ENCODE measurements at places on chromosomes 6 and 20.
A peak's percentile ranks its signal among the peaks of the same experiment; 100 is the strongest.

DNA sequence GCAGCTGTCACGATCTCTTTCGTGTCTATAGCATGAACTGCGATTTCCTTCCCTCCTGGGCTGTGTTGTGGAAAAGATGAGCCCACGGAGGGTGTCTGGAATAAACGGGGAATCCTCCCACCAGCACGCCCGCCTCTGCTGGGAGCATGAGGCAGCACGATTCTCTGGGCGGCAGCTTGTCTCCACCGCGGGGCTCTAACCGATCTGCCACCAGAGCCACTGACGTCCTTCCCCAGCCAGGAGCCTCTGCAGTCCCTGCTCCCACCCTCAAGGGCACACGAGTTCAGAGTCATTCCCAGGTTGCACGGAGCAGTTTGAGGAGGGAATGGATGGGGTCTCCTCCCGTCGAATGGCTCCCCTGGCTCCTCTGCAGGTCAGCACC lies 197.6 kb downstream of the DLL1 start:
- no peak for DNase-seq

DNA sequence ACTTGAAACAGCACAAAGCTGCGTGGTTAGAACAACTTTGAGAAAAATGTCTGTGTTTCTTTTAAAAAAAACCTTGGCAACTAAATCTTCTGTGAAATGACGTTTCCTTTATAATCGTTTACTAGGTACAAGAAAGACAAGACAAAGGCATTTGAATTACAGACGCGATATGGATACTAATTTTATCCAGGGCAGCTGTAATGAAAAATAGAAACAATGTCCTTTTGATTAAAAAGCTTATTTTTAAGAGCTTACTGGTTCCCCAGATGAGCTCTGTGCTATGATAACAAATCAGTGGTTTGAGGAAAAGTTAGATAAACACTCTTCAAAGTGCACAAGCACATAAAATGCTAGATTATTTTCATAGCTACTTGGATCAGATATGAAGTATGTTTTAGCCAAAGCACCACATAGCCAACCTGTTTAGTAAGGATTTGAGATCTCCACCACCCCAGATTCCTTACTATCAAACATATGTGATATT lies 1.6 kb upstream of the SYNCRIP start:
- no peak for DNase-seq

DNA sequence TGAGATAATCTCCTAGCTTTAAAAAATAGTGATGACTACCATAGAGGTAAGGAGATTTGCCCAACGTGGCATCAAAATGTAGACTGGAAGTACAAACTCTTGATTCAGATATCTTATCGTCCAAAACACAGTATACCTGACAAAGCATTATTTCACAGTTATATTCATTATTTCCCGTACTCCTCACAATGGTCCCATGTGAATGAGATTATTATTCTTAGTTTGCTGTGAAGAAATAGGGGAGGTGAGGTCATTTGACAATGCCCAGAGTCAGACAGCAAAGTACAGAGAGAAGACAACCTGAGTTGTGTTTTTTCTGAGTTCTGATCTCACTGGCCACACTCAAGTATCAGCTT lies 1.2 kb upstream of the TFB1M start:
- DNase-seq = no peak

DNA sequence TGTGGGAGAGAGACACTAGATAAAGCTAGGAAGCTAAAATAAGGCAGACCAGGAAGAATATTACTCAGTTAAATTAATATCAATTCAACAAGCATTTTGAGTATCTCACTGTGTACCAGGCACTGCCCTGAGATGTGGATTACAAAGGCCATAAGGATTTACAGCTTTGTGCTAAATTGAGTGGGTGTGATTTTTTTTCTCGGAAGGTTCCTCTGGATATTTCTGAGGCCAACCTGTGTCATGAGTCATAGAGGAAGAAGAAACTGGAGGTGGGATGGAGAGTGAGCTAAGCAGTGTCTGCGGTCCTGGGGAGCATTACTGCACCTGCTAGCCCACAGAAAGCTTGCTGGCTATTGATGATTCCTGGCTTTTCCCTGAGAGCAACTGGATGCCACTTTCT lies 135.2 kb downstream of the RFPL4B start:
- DNase-seq = no peak

- no peak for DNase-seq
Measured at GRCh38 chr6:105791179-105791578, 295.0 kb upstream of the PRDM1 start.

DNA sequence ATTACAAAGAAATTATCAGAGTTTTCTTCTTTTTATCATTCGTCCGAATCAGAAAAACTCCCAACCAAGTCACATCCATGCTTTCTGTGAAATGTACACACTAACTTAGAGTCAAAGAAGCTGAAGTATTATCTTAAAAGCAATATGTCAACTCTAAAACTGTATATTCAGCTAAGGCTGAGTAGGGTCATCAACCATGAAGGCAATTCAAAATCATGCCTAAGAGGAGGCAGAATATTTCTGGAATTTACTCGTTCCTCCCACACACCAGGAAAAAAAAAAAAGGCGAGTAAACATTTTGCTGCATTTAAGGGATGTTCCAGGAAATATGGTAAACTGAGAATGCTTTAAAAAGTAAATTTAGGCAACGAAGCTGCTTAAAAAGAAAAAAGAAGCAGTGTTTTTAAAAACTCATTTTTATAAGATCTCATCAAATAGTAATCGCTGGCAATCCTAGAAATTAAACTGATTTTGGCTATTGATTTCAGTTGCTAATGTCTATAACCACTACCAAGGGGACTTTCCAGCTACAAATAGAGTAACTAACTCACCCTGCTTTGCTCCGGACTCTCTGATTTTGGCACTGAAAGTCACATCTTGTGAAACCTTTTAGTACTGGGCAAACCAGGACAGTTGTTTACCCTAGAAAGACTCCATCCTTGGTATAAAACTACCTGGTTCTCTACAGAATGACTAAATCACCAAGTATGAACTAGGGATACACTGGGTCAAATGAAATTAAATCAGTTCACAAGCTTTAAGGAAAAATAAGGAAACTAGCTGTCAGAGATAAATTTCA lies 82.8 kb downstream of the MBOAT1 start:
- DNase-seq = no peak

GRCh38 chr20:13756551-13756950 lies 28.2 kb downstream of the ESF1 start:
- no peak for DNase-seq

DNA sequence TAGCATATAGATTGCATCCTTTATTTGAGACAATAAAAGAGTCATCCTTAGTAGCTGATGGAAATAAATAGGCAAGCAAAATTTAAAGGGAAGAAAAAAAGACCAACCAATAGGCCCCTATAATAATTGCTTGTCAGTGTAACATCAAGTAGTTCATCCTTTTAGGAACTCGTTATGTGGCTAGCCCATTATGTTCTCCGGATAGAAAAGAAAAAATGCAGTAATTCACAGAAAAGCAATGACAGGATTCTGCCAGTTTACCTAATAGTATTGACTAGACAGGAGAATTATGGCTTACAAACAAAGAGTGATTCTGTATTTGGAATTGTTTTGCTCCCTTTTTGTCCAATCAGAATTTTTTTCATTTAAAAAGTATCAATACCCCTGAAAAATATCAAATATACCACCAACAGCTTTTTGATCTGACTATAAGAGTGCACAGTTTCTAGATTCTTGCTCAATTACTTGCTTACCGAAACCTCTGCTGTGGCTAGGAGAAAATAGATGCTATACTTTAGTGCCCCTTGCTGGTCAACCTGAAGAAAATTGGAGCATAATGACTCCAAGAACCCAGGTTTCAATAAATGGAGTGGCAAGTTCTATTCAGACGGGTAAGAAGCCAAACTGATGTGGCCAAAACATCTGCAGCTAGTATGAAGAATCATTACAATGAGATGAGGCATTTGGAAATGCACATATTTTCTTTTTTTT lies 91.5 kb upstream of the SASH1 start:
- DNase-seq = no peak

DNA sequence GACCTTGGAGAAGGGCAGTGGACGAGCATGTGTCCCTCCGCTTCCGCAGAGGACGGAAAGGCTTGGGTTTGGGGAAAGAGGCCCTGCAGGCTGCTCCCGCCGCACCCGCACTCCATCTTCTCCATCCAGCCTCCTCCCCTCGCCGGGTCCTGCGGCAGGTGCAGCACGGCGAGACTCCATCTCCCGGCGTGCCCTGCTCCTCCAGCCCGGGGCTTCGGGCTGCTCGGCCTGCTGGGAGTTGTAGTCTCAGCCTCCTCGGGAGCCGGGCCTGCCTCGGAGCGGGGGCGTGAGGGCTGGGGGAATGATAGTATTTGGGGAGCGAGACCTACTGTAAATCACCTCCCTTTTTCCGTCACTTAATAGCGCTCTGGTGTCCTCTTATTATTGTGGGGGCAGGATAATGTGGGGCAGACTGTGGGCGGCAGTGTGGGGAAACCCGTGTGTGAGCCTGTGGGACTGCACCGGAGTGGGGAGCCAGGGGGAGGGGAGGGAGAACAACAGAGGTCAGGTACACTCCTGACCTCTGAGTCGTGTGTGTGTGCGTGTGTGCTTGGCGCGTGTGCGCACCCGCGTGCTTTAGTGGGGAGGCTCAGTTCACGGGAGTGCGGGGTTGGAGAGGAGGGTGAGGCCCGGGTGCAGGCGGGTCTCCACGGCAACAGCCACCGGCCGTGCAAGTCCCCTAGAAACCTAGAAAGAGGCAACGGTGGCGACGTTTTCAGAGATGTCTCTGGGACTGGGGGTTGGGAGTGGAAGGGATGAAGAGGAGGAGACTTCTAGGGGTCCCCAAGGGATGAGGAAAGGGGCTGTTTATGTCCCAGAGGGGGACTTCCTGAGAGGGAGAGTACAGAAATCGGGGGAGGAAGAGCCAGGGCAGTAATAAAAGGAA lies 4.1 kb downstream of the TTBK1 start:
- DNase-seq = peak; percentile 83

- DNase-seq = no peak
Measured at GRCh38 chr6:2885967-2886735, 17.0 kb downstream of the SERPINB9 start.

GRCh38 chr6:13987400-13987865 lies 62.7 kb downstream of the RNF182 start:
- DNase-seq = no peak

DNA sequence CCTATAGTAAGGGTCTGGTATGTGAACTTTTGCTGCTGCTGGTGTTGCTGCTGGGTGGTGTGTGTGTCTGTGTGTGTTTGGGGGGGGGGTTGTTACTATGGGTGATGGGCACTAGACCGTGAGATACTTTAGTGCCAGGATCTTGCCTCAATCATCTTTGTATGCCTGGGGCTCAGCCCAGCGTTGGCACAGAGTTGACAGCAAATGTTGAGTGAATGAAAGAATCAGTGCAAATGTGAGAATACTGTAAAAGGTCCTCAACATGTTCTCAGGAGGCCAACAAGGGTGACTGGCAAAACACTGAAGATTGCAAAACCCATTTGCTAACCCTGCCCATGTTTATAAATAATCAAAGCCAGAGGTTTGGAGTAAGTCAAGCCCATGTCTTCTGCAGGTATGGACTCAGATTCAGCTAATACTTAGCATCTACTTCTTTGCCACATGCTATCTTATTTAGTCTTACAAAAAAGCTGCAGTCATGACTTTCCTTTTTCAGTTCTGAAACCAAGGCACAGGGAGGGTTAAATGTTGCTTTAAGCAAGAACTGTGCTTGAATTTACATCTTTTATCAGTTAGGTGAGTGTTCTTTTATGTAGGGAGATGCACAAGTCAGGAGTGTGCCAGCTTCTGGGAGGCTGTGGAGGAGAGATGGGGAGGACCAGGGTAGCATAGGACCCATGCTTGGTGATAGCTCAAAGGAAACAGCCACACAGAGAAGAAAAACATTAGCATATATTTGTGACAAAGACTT lies 125.3 kb upstream of the SPACA1 start:
- no peak for DNase-seq

- no peak for DNase-seq
Measured at GRCh38 chr20:63115651-63116411, 100.1 kb downstream of the YTHDF1 start.

DNA sequence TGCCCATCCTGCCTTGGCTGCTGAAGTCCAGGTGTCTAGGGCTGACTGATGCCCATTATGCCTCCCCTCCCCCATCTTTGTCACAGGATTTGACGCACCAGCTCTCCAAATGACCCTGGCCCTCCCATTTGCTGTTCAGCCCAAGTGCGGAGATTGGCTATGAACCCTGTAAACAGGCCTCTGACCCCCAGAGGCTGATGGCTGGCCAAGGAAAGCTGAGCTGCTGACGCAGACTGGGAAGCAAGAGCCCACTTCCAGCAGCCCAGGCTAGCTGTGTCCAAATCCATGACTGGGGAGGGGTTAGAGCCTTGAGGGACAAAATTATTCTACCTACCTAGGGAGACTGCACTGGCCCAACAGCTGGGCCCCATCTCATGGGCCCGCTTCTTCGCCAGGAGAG lies 797 bp upstream of the GNRH2 start:
- DNase-seq = no peak

- no peak for DNase-seq
Measured at GRCh38 chr6:43491750-43492661, 14.6 kb downstream of the TJAP1 start.

DNA sequence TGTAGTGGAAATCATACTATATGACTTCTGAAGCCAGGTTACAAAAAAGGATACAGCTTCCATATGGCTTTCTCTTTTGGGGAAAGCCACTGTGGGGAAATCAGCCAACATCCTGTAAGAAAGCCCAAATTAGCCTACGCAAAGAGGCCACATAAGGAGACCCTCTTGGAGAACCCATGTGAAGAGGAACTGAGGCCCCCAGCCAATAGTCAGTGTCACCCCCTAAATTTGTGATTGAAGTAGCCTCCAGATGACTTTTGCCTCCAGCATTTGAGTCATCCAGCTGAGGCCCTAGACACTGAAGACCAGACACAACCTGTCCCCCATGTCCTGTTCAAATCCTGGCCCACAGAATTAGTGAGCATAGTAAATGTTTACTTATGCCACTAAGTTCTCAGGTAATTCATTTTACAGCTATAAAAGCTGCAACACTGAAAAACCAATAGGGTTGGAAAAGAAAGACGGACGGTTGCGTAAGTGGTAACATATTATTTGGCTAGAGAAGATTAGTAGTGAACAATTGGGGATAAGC lies 60.4 kb downstream of the HMGCLL1 start:
- no peak for DNase-seq

DNA sequence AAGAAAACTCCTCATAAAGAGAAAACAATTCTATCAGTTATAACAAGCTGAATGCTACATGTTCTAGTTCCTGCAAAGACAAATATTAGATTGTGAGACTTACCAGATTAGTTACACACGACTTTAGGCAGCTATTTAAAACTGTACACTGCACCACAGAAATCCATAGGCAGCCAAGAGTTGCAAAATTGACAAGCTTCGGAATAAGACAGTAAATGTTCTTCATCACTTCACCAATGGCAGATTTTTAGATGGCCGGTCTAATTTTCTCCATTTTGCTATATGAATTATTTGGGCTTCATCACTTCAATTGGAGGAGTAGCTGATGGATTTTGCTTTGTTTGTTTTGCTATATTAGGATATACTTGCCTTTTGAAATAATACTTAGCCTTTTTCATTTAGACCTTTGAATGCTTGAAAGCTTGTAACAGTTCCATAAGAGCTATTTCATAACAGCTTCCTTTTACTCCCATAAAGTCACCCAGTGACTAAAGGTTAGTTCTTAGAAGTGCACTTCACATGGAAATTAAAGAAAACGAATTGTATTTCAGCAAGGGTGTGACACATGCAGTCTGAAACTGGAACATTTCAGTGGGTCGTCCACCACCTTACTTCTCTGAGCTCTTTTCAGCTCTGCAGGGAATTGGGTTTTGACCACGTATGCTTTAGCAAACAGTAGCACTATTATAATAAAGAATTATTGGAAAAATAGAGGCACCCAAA lies at the start of gene ROS1:
ROS1 (minus strand) TSS at position 512 of the 723 bp plus-strand sequence; CDS start at position 226, 286 bp downstream.
- no peak for DNase-seq

- no peak for DNase-seq
Measured at GRCh38 chr6:90993770-90994169, 406.9 kb upstream of the MAP3K7 start.
